ENCODE measurements at places on chromosomes 12 and 14.

DNA sequence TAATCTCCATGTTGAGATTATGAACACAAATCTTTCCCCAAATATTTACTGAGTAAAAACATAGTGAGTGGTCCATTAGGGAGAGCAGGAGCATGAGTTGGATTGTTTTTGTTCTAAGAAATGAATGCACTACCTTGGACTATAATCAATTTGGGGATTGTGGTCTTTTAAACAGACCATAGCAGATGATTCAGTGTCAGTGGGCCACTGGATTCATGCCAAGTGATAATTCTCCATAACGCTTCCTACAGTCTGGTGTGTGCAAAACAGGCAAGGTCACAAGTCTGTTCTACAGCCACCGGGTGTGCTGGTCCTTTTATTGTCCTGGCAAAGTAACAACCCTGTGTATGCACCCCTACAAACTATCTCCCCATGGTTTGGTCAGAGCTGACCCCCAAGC lies 266.3 kb downstream of the APAF1 start:
- no peak for DNase-seq

DNA sequence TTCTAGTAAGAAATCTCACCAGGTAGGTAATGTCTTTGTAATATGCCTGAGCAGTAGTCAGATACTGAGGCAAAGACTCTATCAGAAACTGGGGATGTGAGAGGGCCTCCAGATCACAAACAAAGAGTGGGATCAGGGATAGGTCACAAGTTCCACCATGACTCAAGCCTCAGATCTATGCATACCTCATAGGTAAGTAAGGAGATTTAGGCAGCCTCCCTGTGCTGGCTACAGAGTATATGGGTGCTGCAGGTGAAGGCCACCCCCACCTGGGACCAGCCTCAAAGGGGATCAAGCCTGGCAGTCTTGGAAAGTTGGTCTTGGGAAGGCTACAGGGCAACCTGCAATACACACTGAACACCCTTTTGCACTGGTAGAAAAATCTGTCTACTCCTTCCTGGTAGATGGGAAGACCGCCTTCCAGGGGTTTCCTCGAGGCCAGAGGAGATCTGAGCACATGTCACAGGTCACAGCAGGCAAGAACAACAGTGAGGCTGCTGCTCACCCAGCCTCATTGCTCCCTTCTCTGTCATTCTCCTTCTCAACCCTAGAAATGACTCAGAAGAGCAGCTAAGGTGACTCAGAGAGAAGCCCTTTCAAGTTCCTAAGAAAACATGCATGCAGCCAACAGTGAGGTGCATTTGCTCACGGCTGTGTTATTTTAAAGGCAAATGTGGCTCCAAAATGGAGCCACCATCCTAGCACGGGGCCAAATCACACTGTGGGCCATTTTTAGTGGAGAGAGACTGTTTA lies 143.4 kb upstream of the CDKN3 start:
- DNase-seq: no peak

GRCh38 chr14:70317969-70318634 lies 41.4 kb downstream of the COX16 start:
- peak; percentile 2 for DNase-seq

DNA sequence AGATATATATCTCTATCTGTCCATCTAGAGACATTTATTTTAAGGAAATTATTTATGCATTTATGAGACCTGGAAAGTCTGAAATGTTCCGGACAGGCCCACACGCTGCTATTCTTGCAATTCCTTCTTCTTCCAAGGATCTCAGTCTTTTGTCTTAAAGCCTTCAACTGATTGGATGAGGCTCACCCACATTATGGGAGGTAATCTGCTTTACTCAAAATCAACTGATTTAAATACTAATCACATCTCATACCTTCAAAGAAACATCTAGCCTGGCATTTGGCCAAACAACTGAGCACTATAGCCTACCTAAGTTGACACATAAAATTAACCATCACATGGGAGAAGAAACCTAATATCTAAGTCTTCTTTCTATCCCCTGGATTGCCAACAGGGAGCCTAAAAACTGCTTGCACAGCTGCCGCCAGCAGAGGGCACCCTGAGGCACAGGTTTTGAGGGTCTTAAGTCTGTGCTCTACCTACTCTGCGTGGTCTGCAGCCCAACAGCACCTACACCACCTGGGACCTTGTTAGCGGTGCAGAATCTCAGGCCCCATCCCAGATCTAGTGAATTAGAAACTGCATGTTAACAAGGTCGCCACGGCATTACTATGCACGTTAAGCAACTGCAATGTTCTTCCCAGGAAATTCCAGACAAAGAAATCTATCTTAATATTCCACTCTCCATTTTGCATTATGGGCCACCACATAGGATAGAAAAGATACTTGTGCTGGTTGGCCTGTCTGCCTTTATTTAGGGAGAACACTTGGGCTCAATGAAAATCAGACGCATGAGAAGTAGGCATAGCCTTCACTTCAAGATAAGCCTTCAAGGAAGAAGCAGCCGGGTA lies 249.7 kb downstream of the FOXG1 start:
- DNase-seq: no peak

GRCh38 chr12:17206553-17206952 lies 600.6 kb upstream of the LMO3 start:
- no peak for DNase-seq
